HTR-8/SVneo (cell line): ENCODE measurements at places on chromosomes 7 and 10.

GRCh38 chr7:131218727-131219128 is 108.9 kb upstream of the MKLN1 start:
- no peak for DNase-seq

DNA sequence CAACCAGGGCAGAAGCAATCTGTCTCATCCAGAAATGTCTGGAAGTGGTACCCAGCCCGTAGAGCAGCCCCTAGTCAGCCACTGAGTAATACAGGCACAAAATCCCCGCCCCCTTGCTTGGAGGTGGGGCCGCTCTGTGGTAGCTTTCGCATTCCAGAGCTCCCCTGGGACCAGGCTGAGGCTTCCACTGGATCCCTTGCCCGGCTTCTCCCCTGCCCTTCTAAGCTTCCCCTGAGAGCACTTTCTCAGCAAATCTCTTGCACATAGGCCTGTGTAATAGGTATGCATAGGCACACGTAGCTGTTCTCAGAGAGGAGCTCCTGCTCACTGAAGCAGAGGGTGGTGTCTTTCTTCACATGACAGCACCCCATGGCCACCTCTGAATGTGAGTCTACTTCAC is 144.2 kb downstream of the BMS1 start:
- peak; percentile 22 for DNase-seq

- DNase-seq: no peak
Observed at GRCh38 chr10:69647126-69647525, 17.1 kb downstream of the FAM241B start.

- no peak for DNase-seq
Observed at GRCh38 chr10:77027141-77027540, 610.5 kb downstream of the KCNMA1 start.

DNA sequence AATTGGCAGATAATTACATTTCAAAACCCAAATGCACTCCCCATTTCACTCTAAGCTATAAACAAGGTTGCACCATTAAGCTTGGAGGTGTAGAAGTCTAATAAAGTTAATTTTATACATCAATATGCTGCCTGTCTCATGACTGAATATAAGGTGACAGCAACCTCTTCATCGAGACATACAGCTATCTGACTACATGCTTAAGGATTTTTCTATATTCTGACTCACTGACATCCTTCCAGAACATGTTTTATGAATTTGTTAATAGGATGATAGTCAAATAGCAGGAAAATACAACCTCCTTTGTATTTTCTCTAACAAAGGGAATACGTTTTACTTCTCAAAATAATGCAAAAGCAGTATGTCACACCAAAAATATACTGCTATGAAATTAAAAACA is 76.6 kb downstream of the NRBF2 start:
- no peak for DNase-seq

GRCh38 chr10:61634746-61635145 is 28.0 kb upstream of the CABCOCO1 start:
- no peak for DNase-seq

GRCh38 chr7:34761206-34761605 is 103.2 kb downstream of the NPSR1 start:
- no peak for DNase-seq

DNA sequence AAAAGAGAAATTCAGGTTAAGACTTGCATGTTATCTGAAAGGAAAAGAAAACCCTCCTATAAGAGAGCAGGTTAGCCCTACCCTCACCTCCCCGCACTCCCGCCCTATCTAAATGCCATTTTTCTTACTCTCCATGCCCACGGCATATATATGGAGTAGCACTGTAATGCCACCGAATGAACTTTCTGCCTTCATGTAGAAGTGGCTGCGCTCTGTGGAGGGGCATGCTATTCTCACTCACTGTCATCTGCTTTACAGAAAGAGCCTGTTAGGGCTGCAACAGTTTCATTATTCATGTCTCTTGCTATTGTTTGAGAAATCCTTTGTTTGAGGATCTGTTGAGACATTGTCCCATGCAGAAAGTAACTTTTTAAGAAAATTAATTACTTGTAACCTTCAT is 1190.6 kb downstream of the SORCS1 start:
- DNase-seq: no peak

- DNase-seq: no peak
Observed at GRCh38 chr10:86687750-86688149, 19.4 kb downstream of the LDB3 start.

- no peak for DNase-seq
Observed at GRCh38 chr7:46738796-46739195, 817.7 kb upstream of the IGFBP3 start.

- DNase-seq: no peak
Observed at GRCh38 chr7:88429382-88429781, 122.7 kb upstream of the STEAP4 start.

DNA sequence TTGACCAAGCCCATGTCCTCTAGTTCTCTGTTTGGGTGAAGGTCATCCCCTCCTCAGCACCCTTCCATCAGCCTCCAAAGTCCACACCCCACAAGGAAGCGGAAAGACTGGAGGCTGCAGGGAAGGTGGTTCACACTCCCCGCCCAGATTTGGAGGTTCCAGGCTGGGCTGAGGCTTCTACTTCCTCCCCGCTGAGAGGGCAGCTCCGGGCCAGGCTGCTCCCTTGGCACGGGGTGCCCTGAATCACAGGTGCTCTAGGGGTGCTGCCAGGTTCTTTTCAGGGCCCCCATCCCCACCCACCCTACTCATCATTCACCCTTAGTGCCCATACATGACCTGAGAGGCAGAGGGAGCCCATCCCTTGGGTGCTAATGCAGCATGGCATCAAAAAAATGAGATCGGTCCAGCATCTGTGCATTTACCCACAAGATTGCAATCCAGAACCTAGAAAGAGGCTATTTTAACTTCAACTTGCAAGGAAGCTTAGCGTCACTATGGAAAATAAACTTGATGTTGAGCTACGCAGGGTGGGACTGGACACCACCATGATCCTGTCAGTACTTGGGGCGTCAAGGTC is 47.3 kb upstream of the ZMIZ1 start:
- DNase-seq: no peak

GRCh38 chr7:7109934-7110333 is 72.4 kb upstream of the C1GALT1 start:
- no peak for DNase-seq
